Stimulated activated CD4-positive, alpha-beta T cell treated with anti-CD3 and anti-CD28 coated beads, TNF-alpha, amount 100 ng/mL, for 1 hour (primary cell): ENCODE measurements at places on chromosomes 12 and 14.

- no peak for DNase-seq
Observed at GRCh38 chr14:90547968-90548367, 151.1 kb downstream of the CALM1 start.

GRCh38 chr12:99029511-99030271 is 384.6 kb downstream of the APAF1 start:
- DNase-seq: no peak

GRCh38 chr14:100096656-100097055 is 31.4 kb downstream of the EVL start:
- no peak for DNase-seq

DNA sequence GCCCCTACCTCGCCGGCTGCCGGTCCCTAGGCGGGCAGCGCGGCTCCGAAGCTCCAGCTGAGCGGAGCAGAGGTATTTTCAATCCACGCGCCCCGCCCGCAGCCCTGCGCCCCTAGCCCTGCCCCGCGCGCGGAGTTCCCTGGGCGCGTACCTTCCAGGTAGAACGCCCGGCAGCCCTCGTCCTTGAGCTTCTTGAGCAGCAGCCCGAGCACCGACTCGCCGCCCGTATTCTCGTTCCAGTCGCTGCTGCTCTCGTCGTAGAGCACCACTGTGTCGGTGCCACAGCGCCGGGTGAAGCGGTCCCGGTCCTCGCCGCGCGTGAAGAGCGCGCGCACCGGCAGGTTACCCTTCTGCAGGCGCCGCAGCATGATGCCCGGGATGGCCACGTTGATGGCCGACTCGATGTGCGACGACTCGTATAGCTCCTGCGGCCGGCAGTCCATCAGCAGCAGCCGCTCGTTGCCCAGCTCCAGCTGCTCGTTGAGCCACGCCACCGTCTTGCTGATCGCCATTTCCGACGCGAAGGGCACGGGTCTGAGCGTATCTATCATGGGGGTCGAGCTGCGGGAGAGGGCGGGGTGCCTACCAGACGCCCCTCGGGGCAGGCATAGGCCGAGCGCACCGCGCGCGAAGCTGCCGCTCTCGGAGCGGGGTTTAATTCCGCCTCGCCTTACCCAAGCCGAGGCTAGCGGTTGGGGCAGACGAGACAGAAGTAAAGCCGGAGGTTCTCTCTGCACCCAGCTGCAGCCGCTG is 636 bp downstream of the DUSP6 start:
- DNase-seq: peak; percentile 27

GRCh38 chr12:79451365-79451764 is 239.4 kb downstream of the PAWR start:
- DNase-seq: no peak

DNA sequence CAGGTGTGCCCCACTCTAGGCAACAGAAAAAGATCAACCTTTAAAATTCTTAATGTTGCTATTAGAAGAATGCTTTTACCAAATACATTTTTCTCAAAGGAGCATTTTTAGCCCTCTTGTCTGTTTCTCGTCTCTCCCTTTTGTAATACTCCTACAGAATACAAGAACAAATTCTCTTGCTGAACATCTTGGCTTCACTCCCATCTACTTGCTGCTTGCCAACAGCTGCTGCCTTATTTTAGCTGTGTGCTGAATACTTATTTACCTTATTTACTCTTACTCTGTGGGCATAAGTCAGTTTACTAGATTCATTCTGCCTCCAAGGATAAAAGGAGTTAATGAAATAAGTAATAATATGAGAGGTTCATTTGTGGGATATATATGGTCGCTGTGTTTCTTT is 70.8 kb downstream of the POLR3B start:
- DNase-seq: no peak

GRCh38 chr14:78746086-78746595 is 576.0 kb downstream of the NRXN3 start:
- DNase-seq: no peak

GRCh38 chr12:80291108-80291754 is 152.8 kb upstream of the PTPRQ start:
- DNase-seq: no peak

GRCh38 chr14:101891471-101891870 is 72.9 kb upstream of the DYNC1H1 start:
- no peak for DNase-seq

- DNase-seq: no peak
Observed at GRCh38 chr12:6840761-6841515, at the start of gene GNB3. Gene GNB3, plus strand, starts transcription at chr12:6840925. Its CDS starts 363 bp downstream, at chr12:6841288.

DNA sequence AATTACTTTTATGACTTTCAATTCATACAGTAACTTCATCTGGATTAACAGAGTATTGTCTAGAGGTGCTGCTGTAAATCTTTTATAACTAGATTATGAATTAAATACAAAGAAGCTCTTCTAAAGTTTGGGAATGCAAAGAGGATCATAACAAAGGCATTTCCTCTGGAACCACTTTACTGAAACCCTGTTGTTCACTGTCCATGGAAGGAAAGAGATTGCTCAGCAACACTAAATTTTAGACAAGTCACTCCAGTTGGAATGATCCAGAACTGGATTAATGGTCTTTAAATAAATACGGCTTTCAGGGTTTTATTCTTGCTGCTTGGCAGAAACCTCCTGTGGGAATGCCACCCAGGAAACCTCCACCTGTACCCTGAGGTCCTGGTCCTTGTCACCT is 250.6 kb downstream of the KSR2 start:
- DNase-seq: no peak
